NCI-H1694 (cell line): ENCODE measurements at places on chromosomes 7 and 10.
A peak's percentile ranks its signal among the peaks of the same experiment; 100 is the strongest.

DNA sequence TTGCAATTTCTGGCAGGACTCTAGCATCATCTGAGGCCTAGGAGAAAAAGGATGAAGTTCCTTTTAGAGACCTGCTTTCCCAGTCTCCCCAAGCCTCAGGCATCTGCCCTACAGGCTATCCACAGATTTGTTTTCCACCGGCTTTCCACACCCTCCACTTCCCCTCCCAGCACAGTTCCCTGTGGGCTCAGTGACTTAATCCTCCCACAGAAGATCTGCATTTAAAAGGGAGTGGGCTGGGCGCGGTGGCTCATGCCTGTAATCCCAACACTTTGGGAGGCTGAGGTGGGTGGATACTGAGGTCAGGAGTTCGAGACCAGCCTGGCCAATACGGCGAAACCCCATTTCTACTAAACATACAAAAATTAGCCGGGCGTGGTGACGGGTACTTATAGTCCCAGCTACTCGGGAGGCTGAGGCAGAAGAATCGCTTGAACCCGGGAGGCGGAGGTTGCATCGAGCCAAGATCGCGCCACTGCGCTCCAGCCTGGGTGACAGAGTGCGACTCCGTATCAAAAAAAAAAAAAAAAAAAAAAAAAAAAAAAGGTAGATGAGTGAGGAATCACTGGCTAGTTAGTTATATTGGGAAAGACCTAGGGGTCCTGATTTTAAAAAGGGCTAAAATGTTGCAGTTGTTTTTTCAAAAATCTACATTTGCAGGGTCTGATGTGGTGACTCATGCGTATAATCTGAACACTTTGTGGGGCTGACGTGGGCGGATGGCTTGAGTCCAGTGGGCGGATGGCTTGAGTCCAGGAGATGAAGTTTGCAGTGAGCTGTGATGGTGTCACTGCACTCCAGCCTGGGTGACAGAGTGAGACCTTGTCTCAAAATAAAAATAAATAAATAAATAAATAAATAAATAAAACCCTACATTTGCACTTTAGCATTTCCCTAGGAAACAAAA, 119.5 kb downstream of the BAMBI start:
- DNase-seq = no peak

- DNase-seq = no peak
Measured at GRCh38 chr7:28304290-28304689, 108.0 kb upstream of the CREB5 start.

- no peak for DNase-seq
Measured at GRCh38 chr7:135509589-135509838, 388 bp downstream of the CNOT4 start.

GRCh38 chr10:6204341-6205191, 1.8 kb downstream of the PFKFB3 start:
- no peak for DNase-seq

DNA sequence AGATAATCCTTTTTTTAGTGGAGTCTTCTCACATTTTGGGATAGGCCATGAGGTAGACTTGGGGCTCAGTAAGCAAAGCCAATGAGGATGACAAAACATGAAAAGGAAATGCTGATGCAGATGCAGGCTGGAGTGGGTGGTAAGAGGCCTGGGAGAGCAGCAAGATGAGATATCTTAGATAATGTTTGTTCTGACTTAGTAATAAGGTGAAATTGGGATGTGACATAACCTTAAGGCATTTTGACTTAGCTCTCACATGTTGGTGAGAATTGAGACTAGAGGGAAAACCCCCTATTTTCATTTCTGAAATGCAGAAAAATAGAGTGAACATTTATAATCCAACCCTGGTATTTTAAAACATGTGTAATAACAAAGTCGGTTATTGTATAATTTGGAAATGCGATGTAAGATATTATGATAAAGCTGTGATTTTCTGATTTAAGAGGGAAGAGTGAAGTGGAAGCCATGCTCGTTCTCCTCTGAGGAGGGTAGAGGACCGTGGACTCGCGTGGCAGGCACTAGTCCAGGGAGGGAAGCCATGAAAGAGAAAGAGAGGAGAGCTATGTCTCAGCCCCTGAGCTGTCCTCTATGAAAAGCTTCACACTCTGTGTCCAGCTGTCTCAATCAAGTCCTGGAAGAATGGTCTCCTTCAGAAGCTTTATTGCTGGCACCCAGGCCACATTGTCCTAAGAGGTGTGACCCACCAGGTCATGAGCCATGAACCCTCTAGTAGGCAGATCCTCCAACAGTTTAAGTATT, 57.3 kb downstream of the ST7 start:
- DNase-seq = no peak

DNA sequence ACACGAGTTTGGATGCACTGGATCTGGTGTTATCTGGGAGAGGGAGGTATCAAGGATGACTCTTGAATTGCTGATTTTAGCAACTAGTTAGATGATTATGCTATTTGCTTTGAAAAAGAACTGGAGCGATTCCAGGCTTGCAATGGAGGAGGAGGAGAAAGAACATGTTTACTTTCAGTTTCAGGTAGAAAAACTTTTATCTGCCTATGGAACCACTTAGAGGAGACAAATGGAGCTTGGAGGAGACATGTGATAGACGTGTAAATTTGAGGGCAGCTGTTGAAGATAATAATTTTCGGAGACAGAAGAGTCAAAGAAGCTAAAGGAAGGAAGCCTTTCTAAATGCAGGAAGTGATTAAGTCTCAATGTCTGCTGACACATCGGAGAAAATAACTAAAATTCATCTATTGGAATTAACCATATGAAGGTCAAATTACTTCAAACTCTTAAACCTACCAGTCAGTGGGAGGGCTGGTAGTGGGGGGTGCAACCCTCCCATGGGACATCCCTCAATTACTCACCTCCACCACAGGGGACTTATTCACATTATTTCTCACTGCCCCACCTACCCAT, 56.4 kb upstream of the GNAI1 start:
- DNase-seq = no peak

DNA sequence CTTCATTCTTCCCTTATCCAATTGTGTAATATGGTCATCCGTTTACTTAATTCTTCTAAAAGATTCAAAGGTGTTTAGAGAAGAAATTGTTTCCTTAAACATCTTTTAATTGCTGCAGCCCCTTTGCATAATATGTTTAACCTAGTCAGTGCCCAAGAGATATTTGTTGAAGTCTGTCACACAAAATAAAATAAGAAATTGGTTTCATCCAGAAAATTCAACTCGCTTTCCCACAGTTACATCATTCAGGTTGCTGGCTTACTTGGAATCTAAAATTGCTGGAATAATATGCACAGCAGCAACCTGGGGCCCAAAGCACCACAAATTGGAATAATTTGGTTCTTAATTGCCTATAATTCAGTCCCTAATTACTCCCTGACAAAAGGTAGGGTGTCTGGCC, 155.1 kb upstream of the ETV1 start:
- DNase-seq = no peak

- no peak for DNase-seq
Measured at GRCh38 chr10:13712476-13712836, 125.7 kb downstream of the PRPF18 start.

- no peak for DNase-seq
Measured at GRCh38 chr10:23099816-23100215, 4.4 kb downstream of the MSRB2 start.

DNA sequence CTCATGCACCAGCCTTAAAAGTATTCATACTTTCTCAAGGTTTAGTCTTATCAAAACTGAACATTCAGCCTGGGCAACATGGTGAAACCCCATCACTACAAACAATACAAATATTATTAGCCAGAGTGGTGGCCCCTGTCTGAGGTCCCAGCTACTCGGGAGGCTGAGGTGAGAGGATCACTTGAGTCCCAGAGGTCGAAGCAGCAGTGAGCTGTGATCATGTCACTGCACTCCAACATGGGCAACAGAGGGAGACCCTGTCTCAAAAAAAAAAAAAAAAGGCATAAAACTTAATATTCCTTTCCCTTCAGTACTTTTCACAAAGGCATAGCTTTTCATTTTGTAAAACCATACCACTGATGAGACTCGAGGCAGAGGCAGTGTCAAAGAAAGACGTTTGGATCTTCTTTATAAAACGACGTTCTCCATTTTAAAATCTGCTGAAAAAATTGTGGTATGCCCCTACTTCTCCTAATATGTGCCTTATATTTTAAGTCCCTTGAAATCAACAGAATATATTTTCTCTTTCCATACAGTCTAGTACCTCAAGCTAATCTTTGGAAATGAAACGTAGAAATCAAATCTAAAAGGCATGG, 1.9 kb downstream of the NSUN6 start:
- no peak for DNase-seq

GRCh38 chr10:91672021-91672608, 39.2 kb upstream of the PPP1R3C start:
- peak; percentile 33 for DNase-seq

DNA sequence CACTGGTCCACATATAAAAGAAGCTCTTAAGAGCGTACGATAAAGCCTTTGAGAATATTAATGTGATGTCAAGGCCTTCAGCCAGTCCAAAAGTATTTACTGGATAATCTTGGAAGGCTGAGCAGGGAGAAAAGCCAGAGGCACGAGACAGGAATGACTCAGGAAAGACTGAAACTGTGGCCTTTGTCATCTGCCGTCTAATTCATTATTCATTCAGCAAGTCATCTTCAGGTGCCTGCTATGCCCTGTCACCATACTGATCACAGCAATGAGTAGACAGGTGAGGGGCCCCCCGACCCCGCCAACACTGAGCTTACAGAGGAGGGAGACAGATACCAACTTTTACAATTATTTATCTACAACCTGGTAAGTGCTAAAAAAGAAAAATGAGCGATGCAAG, 78.9 kb downstream of the VOPP1 start:
- no peak for DNase-seq

DNA sequence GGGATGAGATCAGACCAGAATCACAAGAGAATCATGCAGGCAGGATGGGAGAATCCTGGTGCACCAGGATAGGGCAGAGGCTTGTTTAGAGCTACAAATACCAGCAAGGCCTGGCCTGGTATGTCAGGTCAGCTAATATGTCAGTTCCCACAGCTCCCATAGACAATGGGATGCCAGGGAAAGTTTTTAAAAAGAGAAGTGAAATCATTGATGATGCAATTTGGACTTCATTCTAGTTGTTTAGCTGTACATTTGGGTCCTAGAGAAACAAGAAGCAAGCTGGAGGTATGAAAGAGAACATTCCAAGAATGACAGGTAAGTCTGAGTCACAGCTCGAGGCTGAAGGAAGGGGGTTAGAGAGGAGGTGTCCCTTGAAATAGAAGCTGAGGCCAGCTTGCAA, 45.2 kb downstream of the GPR141 start:
- DNase-seq = no peak

DNA sequence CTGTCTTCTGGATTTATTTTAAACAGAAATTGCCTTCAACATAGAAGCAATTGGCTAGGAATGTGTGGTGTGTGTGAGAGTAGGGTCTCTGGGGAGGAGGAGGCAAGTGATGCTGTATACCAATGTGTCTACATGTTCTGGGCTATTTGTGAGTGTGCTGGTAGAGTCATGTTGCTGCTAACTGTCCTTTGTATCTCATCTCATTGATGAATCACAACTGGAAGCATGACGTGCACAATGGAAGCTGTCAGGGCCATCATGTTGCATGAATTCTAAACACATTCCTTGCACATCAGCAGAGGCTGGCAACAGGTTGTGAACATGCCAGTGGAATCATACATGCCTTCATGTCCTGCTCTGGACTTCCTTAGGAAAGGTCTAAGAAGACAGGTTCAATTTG, 199.7 kb downstream of the BMPER start:
- DNase-seq = no peak

GRCh38 chr10:114498413-114499111, 94.3 kb upstream of the AFAP1L2 start:
- DNase-seq = no peak

DNA sequence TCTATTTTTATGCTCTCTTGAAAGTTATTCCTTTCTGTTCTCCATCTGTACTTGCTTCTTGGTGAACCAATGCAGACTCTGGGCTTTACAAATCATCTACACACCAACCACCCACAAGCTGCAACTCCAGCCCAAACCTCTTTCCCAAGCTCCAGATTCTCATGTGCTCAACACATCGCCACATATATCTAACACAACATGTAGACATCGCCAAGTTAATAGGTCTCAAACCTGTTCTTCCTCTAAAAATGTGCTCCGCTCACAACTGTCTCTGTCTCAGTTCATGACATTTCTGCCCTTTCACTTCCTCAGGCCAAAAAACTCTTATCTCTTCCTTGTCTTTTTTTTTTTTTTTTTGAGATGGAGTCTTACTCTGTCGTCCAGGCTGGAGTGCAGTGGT, 95.7 kb upstream of the EEPD1 start:
- no peak for DNase-seq

DNA sequence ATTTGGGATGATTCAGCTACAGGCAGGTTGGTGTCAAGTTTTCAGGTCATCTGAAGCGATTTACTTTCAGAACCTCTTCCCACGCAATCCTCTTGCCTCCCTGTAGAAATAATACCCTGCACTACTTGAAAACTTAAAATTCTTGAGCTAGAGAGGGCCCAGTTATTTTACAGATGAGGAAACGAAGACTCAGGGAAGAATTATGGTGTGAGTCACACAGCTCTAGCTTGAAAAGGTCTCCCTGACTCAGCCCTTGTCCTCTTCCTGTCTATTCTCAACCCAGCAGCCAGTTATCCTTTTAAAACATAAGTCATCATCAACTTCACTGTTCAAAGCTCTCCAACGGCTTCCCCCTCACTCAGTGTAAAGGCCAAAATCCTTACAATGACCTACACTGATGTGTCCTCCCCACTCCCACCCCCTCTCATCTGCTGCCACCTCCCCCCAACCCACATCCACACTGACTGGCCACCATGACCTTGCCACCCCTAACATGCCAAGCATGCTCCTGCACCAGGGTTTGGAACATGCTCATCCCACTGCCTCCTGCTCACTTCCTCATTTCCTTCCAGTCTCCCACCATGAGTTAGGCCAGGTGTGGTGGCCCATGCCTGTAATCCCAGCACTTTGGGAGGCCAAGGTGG, 3.4 kb downstream of the DNMBP start:
- no peak for DNase-seq

DNA sequence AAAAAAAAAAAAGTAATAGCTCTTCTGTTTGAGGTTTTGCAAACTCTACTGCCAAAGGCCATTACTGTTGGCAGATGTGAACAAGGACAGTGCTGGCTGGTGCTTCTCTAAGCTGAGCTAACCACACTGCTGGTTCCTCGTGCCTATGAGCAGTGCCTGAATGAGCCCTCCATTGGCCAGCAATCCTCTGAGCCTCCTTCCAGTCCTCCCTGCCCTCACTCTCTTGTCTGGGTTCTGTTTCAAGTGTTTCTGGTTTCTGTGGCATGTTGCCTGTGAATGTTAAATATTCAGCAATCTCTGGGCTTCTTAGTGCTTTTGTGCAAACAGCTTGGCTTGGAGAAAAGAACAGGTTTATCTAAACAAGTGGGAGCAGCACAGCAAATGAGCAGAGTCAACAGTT, 161.3 kb upstream of the AUTS2 start:
- DNase-seq = no peak

DNA sequence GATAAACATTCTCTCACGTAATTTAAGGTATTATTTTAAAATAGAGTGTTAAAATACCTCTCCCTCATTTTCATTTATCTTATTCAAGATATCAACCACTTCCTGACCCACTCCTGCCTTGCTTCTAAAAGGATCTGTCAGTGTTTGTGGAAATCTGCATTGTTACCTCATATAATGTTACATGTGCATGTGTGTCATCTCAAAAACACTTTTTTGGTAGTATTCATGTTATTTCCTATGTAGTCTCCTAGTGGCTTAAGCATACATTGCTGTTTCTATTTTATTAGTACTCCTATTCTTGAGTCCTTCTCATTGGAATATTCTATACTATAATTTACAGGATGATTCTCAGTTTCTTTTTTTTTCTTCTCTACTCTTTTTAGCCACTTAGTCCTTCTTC, 1360.7 kb upstream of the CELF2 start:
- DNase-seq = no peak

GRCh38 chr7:83751217-83751616, 102.3 kb upstream of the SEMA3E start:
- no peak for DNase-seq

GRCh38 chr10:7436490-7437100, 25.8 kb upstream of the SFMBT2 start:
- no peak for DNase-seq
